ENCODE measurements at places on chromosomes 5 and 9.

DNA sequence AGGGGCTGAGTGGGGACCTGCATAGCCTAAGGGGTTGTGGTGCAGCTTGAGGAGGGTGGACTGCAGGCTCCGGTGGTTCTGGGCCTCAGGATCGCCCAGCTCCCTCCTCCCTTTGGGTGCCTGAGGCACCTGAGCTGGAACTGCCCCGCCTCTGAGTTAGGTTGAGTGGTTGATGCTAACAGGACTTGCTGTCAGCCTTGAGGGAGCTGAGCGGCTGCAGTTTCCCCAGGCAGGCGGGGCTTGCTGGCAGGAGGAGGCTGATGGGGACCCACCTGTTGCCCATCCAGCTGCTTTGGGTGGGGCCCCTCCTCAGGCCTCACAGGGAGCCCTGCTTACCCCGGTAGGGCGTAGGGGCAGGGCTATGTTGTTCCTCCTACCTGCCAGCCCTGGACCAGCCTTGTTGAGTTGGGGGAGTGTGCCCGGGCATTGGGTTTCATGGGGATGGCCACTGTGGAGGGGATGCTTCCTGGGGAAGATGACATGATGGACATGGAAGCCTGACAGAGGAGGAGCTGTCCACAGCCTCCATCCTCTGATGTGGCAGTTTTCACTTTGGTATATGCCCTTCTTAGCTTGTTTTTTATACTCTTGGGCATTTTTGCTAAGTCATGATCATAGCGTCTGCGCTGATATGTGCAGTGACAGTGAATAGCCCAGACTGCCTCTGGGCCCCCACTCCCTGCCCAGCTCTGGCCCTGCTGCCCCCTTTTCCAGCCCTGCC, 14.3 kb downstream of the WNK2 start:
- no peak for DNase-seq

DNA sequence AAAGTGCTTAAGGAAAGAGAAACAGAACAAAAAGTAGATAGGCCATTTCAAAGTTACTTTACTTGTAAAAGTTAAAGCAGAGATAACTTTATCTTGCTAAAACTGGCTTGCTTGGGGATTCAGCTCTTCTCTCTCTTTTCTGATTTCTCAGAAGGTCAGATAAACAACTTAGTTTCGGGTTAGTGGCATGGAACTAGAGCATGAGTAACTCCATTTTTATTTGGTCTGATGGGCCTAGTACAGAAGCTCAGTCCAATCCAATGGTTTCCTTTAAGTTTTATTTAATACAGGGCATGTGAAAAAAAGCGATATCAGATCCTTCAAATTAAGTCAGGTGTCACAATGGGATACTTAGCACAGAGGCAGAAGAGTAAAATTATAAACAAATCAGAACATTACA, 18.8 kb upstream of the GPBP1 start:
- no peak for DNase-seq

GRCh38 chr9:129981180-129981907, 61.6 kb downstream of the FNBP1 start:
- no peak for DNase-seq

DNA sequence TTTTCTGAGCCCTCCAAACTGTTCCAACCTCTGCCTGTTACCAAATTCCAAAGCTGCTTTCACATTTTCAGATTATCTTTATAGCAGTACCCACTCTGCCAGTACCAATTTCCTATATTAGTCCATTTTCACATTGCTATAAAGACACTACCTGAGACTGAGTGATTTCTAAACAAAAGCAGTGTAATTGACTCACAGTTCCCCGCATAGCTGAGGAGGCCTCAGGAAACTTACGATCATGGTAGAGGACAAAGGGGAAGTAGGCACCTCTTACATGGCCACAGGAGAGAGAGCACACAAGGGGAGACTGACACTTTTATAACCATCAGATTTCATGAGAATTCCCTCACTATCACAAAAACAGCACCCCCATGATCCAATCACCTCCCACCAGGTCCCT, 105.0 kb downstream of the DTWD2 start:
- DNase-seq: no peak

GRCh38 chr9:132136151-132136780, 25.6 kb upstream of the NTNG2 start:
- no peak for DNase-seq

GRCh38 chr5:86320266-86320665, 297.5 kb upstream of the COX7C start:
- DNase-seq: no peak

DNA sequence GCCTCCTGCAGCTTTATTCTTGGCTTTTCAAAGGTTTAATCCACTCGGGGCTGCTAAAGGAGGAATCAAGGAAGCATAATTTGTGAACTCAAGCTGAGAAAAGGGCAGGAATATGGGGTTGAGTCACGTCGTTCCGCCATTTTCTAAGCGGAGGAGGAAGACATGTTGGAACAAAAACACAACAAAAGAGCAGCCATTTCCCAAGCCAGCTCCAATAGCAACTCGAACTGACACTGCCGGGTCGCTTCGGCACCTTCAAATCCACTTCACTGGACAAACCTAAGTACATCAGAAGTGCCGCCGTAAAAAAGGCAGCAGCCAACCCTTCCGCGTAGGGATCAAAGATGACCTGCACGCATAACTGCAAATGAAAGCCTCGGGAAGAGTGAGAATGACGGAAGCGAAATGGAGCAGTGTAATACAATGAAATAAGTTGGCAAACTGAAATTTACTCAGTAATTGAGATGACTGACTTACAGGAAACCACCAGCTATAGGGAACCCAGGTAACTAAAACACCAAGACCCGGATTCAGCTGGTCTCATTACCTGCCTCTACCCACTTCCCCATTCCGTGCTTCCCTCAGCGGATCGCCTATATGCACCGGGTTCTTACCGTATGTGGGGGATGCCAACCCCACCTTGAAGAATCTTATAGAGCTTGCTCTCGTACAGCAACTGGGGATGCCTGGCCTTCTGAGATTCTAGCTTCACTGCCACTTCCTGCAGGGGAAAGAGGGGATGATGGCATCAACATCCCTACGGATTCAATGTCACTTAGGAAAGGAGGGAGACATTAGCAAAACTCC, 1.6 kb downstream of the CSNK1A1 start:
- DNase-seq: no peak

- DNase-seq: no peak
Measured at GRCh38 chr5:169950333-169950732, 30.0 kb downstream of the INSYN2B start.

- no peak for DNase-seq
Measured at GRCh38 chr9:2473681-2474080, 147.9 kb upstream of the VLDLR start.

GRCh38 chr9:137325124-137325523, 23.1 kb upstream of the NRARP start:
- no peak for DNase-seq

All from SIG-M5 (cell line).